ENCODE measurements at places on chromosomes 2 and 18.

- DNase-seq: no peak
These were observed 600.4 kb upstream of the KLHL29 start for GRCh38 chr2:22784566-22784965.

DNA sequence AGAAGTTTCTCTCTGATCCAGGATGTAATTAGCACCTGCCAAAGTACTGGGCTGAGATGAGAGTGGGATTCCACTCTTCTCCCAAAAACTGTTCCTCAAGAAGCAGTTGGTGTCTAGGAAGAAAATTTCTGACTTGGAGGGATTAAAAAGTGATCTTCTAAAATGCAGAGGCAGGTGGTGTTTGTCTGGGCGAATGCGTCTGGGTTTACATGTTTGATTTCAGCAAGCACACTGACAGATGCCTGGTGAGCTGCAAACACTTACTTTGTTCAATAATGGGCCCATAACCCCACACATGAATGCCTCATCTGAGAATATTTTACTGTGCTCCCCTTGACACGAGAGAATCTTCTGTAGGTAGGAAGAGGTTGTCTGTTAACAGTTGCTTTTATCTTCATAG is 24.3 kb upstream of the KCNF1 start:
- no peak for DNase-seq

- DNase-seq: no peak
These were observed 67.5 kb downstream of the TIMM21 start for GRCh38 chr18:74215863-74216262.

DNA sequence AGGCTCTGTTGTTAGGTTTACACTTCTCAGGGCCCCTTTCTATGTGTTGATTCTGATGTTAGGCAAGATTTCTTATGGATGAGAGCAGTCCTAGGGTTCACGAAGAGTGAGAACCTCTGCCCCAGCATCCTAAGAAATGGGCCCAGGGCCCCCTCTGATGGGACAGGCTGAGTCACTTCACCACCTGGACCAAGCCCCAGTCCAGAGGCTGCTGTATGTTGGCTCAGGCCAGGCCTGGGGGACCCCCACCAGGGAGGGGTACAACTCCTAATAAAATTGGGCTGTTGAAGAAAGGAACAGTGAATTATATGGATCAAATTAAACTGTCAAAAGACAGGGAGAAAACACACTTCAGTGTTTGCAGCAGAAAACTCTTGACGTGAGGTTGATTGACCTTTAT is 365.9 kb upstream of the HS6ST1 start:
- DNase-seq: no peak

- no peak for DNase-seq
These were observed 50.1 kb upstream of the WDR75 start for GRCh38 chr2:189391201-189391600.

DNA sequence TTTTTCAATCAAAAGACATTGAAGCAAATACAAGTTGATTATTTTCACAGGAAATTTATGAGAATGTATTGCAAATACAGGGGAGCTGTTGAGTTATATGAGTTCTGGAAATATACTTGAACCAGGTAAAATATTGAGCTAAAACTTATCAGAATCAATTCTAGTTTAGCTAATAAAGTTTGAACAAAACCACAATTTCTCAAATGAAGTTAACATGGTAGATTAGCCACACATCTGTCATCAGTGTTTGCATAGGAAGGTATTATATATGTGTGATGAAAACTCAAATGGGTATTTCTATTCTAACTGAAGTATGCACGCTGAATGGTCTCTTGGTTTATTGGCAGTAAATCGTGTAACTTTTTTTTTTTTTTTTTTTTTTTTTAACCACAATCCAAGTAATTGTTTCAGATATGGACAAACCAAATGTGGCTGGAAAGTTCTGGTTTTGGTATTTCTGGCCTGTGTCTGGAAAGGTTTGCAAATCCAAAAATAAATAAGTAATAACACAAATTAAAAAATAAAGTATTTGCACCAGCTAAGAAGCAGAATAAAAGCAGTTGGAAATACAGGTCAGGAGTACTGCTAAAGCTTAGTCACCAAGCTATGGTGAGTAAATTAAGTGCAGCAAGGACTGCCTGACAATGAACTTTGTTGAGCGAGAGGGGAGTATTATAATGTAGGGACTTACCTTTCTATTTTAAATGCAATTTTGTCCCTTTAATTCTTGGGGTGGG is 479.1 kb upstream of the FANCL start:
- DNase-seq: no peak

DNA sequence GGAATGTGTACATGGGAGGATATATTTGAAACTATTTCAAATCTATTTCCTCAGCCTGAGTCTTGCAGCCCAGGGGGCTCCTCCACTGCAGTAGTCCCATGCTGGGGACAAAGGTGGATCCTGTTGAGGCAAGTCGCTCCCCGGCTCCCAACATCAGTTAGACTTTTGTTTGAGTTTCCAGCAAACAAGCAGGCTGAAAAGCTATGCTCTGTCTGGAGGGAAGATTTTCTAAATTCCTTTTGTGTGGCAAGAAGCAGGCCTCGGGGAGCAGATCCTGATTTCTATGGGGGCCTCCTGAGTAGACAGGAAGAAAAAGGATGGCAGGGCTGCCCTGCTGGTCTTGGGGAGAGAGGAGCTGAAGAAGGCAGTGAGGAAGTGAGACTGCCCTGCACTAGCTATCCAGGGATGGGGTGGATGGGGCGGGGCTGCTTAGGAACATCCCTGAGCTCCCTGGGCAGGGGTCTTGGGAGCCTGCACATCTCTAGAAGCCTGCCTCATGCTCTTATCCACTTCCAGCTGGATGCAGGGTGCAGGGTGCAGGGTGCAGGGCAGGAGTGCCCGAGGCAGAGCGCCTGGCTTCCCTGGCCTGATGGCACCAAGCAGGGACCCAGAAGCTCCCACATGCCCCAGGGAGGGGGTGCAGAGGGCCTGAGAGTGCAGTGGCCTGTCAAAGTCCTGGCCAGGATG is 6.0 kb upstream of the CIB4 start:
- no peak for DNase-seq

- no peak for DNase-seq
These were observed 132.4 kb upstream of the GPC1 start for GRCh38 chr2:240302933-240303595.

DNA sequence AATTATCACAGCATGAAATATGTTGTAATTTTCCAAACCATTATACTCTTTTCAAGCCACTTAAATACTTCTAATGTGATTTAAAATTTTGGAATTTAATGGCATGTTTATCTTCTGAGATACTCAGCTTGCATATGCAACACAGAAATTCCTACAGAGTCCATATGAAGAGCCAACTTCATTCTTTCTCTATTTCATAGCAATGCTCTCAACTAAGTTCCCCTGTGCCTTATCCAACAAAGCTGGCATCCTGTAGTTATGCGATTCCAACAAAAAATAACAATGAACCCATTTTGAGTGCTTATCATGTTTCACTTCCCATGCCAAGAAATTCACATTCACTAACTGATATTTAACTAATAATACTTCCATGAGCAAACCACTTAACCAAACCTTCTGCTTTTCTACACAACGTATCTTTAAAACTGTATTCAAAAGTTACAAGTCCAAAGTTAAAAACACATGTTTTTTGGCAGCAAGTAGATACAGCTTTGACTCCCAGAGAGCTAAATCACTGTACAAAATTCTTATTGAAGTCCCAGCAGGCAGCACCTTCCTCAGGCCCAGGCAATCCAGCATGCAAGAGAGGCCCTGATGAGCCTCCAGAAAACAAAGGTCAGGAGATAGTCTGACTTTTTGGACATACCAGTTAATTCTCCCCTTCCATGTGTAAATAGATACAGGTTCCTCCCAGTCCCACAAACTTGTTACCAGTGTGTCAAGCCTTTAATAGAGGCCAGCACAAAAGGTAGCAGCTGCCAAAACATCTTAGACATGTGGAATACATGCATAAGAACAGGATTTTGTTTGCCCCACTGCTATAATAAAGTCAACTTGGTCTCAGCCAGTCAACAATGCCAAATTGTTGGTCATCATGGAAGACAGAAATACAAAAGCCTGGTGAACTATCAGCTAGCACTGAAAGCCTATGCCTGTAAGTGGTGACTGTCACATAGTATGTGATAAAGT is 113.1 kb upstream of the WDR75 start:
- no peak for DNase-seq

GRCh38 chr2:23703583-23704385 is 223.1 kb downstream of the ATAD2B start:
- no peak for DNase-seq

GRCh38 chr2:77629539-77629938 is 107.4 kb upstream of the LRRTM4 start:
- no peak for DNase-seq

- DNase-seq: no peak
These were observed 60.1 kb upstream of the PAX3 start for GRCh38 chr2:222358876-222359275.

- DNase-seq: no peak
These were observed 339.0 kb downstream of the RAD51AP2 start for GRCh38 chr2:17179145-17179808.

- no peak for DNase-seq
These were observed 48.8 kb upstream of the ZDBF2 start for GRCh38 chr2:206225435-206226232.

DNA sequence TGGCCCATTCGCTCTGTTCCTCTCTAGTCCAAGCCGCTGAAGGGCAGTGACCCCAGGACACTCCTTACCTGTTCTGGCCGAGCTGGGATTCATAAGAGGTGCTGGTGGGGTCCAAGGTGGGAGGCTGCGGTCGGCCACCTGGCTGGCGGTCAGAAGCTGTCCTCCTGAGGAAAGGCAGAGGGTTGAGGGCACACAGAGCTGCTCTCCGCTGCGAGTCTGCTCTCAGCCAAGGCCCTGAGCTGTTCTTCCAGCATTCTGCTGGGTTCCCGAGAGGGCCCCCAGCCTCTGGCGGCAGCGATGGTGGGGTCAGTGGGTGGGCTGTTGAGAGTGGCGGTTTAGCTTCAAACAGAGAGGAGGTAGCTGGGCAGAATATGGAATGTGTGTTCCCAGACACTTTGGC is 3.8 kb downstream of the PCARE start:
- peak; percentile 29 for DNase-seq

- DNase-seq: no peak
These were observed 12.0 kb downstream of the GPR35 start for GRCh38 chr2:240637116-240637900.

DNA sequence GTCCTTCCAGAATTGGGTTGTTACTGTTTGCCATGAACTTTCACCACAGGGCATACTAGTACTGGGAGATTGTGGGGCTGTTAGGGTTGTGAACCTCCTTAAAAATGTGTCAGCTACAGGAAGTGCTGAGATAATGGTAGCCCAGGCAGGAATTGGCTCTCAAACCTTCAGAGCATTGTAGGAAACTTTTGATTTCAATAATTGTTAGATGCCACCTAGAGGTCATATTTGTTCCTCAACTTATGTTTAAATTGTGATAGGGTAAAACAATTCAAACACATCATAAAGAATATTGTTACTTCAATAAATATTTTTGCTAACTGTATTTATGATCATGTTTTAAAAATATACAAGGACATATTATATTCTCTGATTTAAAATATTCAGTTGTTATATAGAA is 594.6 kb downstream of the ADCYAP1 start:
- no peak for DNase-seq

DNA sequence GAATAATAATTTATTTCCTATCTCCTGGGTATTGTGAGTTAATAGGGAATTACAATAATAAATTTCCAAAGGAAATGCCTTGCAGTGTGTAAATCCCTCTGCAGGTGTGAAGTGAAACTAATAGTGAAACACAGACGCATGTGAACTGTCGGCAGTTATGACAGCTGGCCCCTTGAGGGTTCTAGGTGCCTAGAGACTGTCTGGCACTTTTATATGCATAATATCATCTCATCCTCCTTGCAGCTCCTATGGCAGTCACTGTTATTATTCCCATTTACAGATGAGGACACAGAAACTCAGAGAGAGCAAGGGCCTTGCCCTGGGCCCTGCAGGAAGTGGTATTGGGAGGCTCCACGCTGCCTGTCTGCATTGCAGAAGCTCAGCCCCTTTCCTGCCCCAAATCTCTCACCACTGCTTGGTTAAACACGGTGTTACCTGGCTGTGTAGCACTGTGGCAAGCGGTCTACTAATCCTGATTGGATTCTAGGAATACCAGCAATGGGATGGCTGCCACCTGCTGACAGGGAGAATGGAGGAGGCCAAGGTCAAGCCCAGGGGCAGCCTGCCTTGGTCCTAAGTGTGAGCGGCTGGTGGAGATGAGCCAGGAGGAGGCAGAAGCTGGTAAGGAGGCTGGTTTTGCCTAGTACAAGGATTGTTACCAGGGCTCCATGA is 32.8 kb upstream of the ACKR3 start:
- DNase-seq: no peak

- no peak for DNase-seq
These were observed 83.4 kb downstream of the DOCK10 start for GRCh38 chr2:224958873-224959272.

DNA sequence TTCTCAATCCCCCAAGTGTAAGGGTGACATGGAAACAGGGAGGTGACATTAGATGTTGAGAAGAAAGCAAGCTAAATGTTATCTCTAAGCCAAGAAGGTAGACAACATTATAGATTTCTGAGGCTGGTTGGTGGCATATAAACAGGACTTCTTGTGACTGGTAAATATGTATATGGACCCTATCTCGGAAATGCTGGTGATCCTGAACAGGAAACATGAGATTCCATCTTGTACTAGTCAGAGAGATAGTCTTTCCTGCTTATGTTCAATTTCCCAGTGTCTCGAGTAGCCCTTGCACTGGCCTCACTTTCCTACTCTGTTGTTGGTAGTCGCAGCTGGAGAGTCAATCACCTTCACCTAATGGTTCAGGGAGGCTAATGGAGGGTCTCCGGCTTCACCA is 26.8 kb downstream of the MOGAT1 start:
- DNase-seq: no peak

- no peak for DNase-seq
These were observed 58.4 kb upstream of the CDCA7 start for GRCh38 chr2:173296235-173296634.

DNA sequence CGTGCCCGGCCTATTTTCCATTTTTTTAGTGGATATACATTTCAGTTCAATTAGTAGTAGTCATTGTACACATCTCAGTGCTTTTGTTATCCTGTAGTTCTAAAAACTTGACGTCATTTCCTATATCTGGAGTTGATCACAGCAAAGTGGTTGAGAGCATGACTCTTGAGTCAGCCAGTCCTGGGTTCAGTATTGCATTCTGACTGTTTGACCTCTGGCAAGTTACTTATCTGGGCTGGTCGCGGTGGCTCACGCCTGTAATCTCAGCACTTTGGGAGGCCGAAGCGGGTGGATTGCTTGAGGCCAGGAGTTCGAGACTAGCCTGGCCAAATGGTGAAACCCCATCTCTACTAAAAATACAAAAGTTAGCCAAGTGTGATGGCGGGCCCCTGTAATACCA is 50.4 kb upstream of the PPM1B start:
- DNase-seq: no peak

DNA sequence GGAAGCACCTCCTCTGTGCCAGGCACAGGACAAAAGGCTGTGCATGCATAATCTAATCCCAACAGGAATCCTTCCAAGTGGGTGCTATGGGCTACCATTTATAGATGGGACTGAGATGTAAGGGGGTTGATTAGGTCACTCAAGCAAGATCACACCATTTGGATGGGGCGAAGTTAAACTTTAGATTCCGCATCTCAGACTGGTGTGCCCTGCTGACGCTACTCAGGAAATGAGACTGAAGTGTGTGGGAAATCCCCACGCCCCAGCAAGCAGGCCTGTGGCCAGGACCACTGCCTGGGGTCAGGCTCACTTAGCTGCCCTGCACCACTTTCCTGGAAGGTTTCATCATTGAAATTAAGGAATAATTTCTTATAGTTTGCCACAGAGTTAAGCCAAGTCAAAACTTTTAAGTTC is 70.5 kb upstream of the PPP1CB start:
- no peak for DNase-seq
